Smooth muscle cell of the pulmonary artery (primary cell): ENCODE measurements at places on chromosomes 4 and X. TPM values are rescaled to one million over a fixed set of nuclear protein-coding genes. Genes with fewer than 3 reads are reported as not detected.

USP17L24 gene
- not detected in 2 replicates for total RNA-seq

C1QTNF7 gene
- total RNA-seq, result 0.59 and 0.91 TPM in 2 replicates

MAGEA10 gene
- not detected in 2 replicates for total RNA-seq

S100G gene
- not detected in 2 replicates for total RNA-seq

C4orf50 gene
- under 0.01 TPM in 1 of 2 replicates, not detected in the other for total RNA-seq

IDS gene
- total RNA-seq, result 105 and 160 TPM in 2 replicates

ZFP92 gene
- 0.23 and 0.33 TPM in 2 replicates for total RNA-seq

ADGRG4 gene
- under 0.01 TPM in 1 of 2 replicates, not detected in the other for total RNA-seq

MAP3K15 gene
- total RNA-seq, result 0.03 and 0.13 TPM in 2 replicates

GAGE12J gene
- not detected in 2 replicates for total RNA-seq

PAQR3 gene
- 19.2 and 20.5 TPM in 2 replicates for total RNA-seq

CYTL1 gene
- total RNA-seq, result 0.36 and 0.72 TPM in 2 replicates

TCEAL4 gene
- 35.0 and 35.9 TPM in 2 replicates for total RNA-seq

MAGEB17 gene
- total RNA-seq, result not detected in 2 replicates

RAB33A gene
- total RNA-seq, result 5.1 and 9.0 TPM in 2 replicates

POF1B gene
- total RNA-seq, result not detected in 2 replicates

PI4K2B gene
- total RNA-seq, result 14.5 and 22.8 TPM in 2 replicates

KLKB1 gene
- total RNA-seq, result 0.26 and 0.33 TPM in 2 replicates

HMGN5 gene
- total RNA-seq, result 0.50 and 0.91 TPM in 2 replicates
